Activated CD8-positive, alpha-beta memory T cell treated with anti-CD3 and anti-CD28 coated beads, Interleukin-2, amount 10 ng/mL, durations not matched to agents 7 days and 5 days (primary cell): ENCODE measurements at places on chromosomes 2 and 18. TPM values are rescaled to one million over a fixed set of nuclear protein-coding genes. Genes with fewer than 3 reads are reported as not detected.

DLX1 gene
- total RNA-seq, result not detected

C2orf78 gene
- not detected for total RNA-seq

SP100 gene
- 255 TPM for total RNA-seq

SPAG16 gene
- 7.4 TPM for total RNA-seq

G6PC2 gene
- total RNA-seq, result not detected

NT5DC4 gene
- not detected for total RNA-seq

MGAT4A gene
- 72.0 TPM for total RNA-seq

NPHP1 gene
- total RNA-seq, result 0.18 TPM

SPP2 gene
- not detected for total RNA-seq

GALNT13 gene
- total RNA-seq, result not detected

CCDC150 gene
- 18.6 TPM for total RNA-seq

VWC2L gene
- not detected for total RNA-seq

HRH4 gene
- not detected for total RNA-seq

NAGK gene
- total RNA-seq, result 78.4 TPM

CYP26B1 gene
- not detected for total RNA-seq

ITPRIPL1 gene
- total RNA-seq, result 53.2 TPM

DSG4 gene
- not detected for total RNA-seq
